Activated CD4-positive, alpha-beta T cell treated with anti-CD3 and anti-CD28 coated beads, Interleukin-2, amount 10 ng/mL, durations not matched to agents 24 days and 14 days (primary cell): ENCODE measurements at places on chromosomes 3 and 15. TPM values are rescaled to one million over a fixed set of nuclear protein-coding genes. Genes with fewer than 3 reads are reported as not detected.

Gene HTR3E
- not detected in 2 replicates for total RNA-seq

Gene BCHE
- not detected in 2 replicates for total RNA-seq

Gene TMEM42
- total RNA-seq: 11.6 and 13.0 TPM in 2 replicates

GRCh38 chr3:188720215-188720614 is 451.6 kb upstream of the TPRG1 start:
- DNase-seq: no peak

- DNase-seq: no peak
These were observed 378.9 kb downstream of the OTOL1 start for GRCh38 chr3:161875483-161875882.
